ENCODE measurements at places on chromosomes 1 and 21. TPM values are rescaled to one million over a fixed set of nuclear protein-coding genes. Genes with fewer than 3 reads are reported as not detected.

- no peak for DNase-seq
These were observed 18.2 kb upstream of the KCNK2 start for GRCh38 chr1:215064327-215064726.

Gene SPRR2B
- polyA plus RNA-seq = not detected

DNA sequence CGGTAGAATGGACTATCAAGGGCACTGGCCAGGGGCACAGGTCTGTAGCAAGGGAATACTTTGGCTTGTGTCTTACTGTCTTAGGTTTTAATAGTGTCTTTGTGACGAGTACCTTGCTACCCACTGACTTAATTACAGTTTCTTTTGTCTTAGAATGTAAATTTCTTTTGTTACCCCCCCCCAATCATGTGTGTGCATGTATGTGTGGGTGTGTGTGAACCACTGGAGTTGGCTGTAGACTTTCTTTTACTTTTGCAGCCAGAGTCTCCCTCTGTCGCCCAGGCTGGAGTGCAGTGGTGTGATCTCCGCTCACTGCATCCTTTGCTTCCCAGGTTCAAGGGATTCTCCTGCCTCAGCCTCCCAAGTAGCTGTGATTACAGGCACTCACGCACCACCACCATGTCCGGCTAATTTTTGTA lies 61.8 kb upstream of the CLDN14 start:
- no peak for DNase-seq

GRCh38 chr1:232927830-232928505 lies 22.4 kb upstream of the NTPCR start:
- no peak for DNase-seq

DNA sequence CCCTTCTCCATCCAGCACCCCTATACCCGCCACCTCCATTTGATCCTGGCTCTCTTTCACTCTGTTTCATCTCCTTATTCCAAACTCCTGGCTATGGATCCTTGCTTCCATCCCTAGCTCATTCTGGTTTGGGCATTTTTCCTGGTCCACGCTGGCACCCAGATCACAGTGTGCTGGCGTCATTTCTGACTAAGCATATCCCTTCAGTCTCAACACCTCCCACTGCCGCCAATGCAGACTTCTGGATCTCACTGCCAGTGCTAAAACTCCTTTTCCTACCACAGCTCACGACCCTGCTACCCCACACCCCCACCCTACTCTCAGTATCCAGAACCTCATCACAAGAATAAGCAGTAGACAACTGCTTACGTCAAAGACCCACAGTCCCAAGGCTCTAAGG lies 16.3 kb downstream of the SEC16B start:
- DNase-seq = no peak

Gene GRHL3
- 0.03 TPM for polyA plus RNA-seq

Gene MAP1LC3C
- polyA plus RNA-seq = 0.53 TPM

DNA sequence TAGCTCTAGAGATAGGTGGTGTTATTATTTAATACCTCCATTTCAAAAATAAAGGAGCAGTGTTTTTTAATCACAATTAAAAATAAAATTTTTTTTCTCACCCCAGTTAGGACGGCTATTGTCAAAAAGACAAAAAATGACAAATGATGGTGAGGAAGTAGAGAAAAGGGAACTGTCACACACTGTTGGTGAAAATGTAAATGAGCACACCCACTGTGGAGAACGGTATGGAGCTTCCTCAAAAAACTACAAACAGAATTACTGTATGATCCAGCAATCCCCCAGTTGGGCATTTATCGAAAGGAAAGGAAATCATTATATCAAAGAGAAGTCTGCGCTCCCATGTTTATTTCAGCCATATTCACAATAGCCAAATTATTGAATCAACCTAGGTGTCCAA lies 148.7 kb upstream of the NR5A2 start:
- DNase-seq = no peak

Gene HPDL
- polyA plus RNA-seq = 0.30 TPM

DNA sequence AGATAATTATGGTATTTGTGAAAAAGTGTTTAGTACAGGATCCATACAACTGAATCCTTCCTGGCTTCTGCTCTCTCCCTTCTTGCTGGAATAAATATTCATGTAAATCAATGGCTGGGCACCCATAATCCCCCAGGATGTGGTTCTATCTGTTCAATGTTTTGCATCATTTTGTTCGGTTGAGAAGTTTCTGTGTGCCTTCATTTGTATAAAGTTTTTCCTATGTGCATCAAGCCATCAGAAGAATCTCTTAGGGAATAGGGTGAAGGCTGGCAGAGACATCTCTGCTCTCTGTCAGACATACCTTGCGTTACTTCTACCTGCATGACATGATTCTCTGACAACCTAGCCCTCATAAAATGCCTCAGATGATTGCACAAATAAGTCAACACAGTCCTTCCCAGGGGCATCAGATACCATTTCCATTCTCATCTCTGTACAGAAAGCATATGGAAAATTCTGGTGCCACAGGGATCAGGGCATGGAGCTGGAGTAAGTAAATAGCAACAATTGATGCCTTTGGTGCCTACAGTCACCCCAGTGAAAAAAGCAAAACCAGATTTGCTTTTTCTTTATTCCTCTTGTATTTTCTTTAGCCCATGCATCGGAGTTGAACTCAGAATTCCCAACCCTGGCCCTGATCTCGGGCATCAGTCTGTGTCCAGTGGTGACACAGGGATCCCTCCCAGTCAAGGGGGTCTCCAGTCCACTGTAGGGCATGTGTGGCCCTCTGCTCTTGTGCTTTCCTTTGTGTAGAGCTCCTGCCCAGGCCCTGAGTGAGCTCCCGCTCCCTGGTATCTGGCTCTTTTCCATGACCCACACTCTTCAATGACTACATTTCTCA lies 39.7 kb upstream of the ATP1A1 start:
- no peak for DNase-seq

Gene TARS2
- 13.3 TPM for polyA plus RNA-seq

DNA sequence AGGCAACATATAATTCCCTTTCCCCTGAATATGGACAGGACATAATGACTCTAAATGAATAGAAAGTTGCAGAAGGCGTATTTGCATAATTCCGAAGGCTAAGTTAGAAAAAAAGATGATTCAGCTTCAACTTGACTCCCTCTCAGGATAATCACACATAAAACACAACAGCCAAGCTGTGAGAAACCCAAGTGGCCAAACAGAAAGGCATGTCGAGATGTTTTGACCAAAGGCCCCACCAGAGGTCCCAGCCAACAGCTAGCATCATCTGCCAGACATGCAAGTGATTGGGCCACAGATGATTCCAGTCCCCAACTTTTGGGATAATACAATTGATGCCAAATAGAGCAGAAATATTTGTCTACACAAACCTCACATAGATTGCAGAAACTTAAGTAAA lies 444.9 kb downstream of the LTN1 start:
- DNase-seq = peak; percentile 11

- DNase-seq = no peak
These were observed 106.0 kb upstream of the IFFO2 start for GRCh38 chr1:19062258-19063029.

DNA sequence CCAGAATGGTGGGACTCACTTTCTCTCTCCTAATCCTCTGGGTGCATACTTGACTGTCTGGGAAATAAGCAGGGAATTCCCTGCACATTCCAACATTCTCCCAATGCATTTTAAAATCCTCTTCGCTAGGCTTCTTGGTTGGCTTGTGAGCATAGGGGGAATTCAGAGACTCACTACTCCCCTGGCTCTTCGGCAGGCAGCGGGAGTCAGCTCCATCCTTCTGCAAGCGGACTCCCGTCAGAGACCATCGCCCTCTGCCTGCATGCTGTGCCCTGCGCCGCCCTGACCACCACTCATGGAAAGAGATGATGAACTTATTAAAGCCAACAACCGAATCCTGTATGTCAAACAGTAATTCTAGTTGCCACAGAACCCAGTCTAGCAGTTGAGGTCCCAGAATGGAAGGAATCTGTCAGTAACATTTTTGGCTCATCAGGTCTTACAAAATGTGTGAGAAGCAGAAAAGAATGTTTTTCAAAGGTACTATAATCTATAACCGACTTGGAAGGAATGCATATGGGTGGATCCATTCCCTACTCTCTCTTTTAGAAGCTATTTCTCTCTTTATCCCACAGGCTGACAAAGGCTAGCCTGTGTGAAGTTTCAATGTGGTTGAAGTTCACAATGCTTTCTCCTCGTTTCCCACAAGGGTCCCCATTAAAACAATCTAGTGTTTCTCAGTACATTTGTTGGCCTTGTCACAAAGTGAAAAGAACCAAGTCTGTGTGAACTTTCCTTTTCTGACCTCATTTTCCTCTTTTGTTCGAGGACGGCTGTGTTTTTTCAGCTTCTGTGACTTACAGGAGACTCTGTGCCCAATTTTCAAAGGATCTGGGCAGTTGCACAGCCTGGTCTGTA lies 119.1 kb upstream of the ADAR start:
- peak; percentile 36 for DNase-seq

Gene CELA2B
- not detected for polyA plus RNA-seq

Gene NEXN
- polyA plus RNA-seq = 49.0 TPM

DNA sequence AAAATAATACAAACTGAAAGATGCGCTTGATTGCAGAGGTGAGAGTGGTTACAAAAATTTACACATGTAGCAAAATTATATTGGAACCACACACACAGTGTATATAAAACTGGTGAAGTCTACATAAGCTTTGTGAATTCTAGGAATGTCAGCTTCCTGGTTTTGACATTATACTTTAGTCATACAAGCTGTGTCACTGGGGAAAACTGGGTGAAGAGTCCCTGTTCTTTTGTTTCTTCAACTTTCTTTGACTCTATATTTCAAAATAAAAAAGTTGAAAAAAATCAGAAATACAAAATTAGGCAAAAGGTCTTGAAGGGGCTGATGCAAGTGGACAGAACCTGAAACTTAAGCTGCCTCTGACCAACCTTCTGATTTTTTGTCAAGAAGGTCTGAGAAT lies 3.0 kb downstream of the C1QC start:
- no peak for DNase-seq

- DNase-seq = no peak
These were observed 58.9 kb downstream of the OLFML3 start for GRCh38 chr1:114037962-114038816.

GRCh38 chr1:158932171-158932570 lies 819 bp downstream of the PYHIN1 start:
- no peak for DNase-seq

All from fibroblast of lung (primary cell).